Nephron progenitor cell (in vitro differentiated cells): ENCODE measurements at places on chromosomes 5 and 9.

- peak overlapping the region; percentile 55 for H3K27ac ChIP-seq
- H3K27me3 ChIP-seq, result no peaks in the 10 kb centered on the region
- no peaks in the 10 kb centered on the region for H3K36me3 ChIP-seq
- peaks cover 9% of the 10 kb centered on the region for H3K4me1 ChIP-seq
These were observed 588 bp downstream of the TRAF2 start for GRCh38 chr9:136886610-136887597.

DNA sequence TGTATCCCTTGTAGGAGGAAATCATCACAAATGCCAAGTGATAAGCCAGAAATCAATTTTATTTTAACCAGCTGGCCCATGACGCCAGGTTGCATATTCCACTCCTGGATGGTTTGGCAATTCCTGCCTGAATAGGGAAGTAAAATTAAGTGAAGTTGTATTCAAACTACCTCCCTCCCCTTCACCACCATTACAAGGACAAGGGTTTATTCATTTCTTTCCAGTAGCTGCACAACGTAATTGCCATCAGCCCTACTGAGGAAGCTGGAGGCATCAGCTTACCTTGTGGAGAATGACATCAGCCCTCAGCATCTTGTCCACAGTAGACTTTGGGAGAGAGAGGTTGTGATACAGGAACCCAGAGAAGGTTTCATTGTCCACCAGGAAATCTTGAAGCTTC, 66.6 kb downstream of the ABCA1 start:
- H3K4me3 ChIP-seq, result no peak overlapping the region
- peaks cover 41% of the 10 kb centered on the region for H3K4me1 ChIP-seq
- peaks cover 13% of the 10 kb centered on the region for H3K36me3 ChIP-seq

- H3K36me3 ChIP-seq, result peaks cover 7% of the 10 kb centered on the region
- no peak for DNase-seq
These were observed 17.7 kb downstream of the RAD1 start for GRCh38 chr5:34897646-34898045.

DNA sequence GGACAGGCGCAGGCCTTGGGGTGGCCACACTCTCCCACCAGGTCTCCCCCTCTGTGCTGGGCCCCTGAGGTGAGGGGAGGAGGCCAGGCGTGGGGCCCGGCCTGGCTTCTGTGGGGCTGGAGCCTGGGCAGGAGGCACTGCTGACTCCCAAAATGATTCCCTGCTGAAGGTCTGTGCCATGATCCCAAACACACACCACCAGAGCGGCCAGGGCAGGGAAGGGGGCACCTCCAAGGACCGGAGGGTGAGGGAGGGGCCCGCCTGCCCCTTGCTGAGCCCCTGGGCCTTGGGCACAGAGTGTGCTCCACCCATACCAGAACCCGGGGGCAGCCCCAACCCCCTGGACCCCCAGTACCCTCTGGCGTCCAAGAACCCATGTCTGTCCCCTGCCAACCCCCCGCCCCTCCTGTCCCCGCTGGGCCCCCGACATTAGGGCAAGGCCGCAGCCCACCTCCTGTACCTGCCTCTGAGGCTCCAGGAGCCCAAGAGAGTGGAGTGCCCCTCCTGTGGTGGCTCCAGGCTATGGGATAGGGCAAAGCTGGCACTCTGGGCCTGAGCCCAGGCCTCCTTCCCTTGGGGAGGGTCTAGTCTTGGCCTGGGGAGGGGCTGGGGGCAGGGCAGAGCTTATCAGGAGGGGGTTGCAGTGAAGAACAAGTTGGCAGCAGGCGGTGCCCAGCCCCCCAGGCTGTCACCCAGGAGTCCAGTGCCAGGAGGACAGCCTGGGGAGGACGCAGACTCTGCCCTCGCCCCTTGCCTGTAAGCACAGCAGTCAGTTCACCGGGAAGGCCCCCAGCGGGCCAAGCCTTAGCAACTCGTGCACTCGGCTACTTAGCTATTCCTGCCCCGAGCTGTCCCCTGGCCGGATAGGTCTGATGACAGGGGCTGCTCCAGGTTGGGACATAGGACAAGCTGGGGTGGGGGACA, 2.6 kb upstream of the EGFL7 start:
- peaks cover 33% of the 10 kb centered on the region for H3K4me1 ChIP-seq
- H3K27ac ChIP-seq, result no peak overlapping the region
- H3K36me3 ChIP-seq, result no peaks in the 10 kb centered on the region
- no peak overlapping the region for H3K4me3 ChIP-seq

- peak; percentile 10 for DNase-seq
- peaks cover 25% of the 10 kb centered on the region for H3K4me1 ChIP-seq
- peaks cover 18% of the 10 kb centered on the region for H3K27me3 ChIP-seq
- peaks cover 27% of the 10 kb centered on the region for H3K36me3 ChIP-seq
These were observed 735 bp downstream of the PTGR1 start for GRCh38 chr9:111598733-111599091.

DNA sequence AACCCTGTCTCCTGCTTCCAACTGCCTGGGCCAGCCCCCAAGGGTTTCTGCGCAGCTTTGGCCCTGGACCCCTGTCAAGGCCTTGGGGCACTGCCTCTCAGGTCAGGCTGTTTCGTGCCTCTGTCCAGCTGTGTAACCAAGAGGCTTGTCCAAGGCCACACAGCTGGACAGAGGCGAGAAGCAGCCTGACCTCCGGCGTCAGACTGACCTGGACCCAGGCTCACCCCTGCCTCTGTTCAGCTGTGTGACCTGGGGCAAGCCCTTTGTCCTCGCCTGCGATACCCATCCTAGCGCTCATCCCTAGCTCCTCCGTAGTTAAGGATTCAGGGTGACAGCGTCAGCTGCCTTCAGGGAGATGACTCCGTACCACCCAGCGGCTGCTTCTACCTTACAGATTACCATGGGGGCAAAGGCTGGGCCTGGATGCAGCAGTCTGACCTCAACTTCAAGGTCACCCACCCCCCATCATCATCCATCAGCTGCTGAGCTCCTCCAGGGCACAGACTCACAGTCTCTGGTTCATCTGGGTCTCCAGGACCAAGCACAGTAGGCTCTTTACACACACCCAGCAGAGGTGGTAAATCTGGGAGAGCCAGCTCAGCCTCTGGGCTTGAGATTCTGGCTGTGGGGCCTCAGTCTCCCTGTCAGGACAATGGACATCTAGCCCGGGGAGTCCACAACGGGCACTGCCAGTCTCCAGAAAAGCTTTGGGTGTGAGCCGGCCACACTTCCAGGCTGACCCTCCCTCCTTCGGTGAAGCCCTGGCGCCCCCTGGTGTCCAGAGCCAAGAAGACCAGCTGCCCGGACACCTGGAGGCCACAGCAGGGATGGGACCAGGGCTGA, 7.9 kb downstream of the AK1 start:
- peaks cover 5% of the 10 kb centered on the region for H3K36me3 ChIP-seq
- H3K4me3 ChIP-seq, result no peak overlapping the region
- H3K27ac ChIP-seq, result no peak overlapping the region
- DNase-seq, result peak; percentile 95
- H3K27me3 ChIP-seq, result peaks cover 4% of the 10 kb centered on the region

GRCh38 chr9:99845063-99845462, 23.4 kb downstream of the NR4A3 start:
- H3K36me3 ChIP-seq, result no peaks in the 10 kb centered on the region
- H3K4me3 ChIP-seq, result no peak overlapping the region

- H3K36me3 ChIP-seq, result peaks cover 12% of the 10 kb centered on the region
- no peak overlapping the region for H3K27ac ChIP-seq
- DNase-seq, result no peak
These were observed 509.8 kb downstream of the EBF1 start for GRCh38 chr5:158589939-158590338.

- peaks cover 85% of the 10 kb centered on the region for H3K27me3 ChIP-seq
- H3K4me1 ChIP-seq, result peaks cover 30% of the 10 kb centered on the region
- H3K4me3 ChIP-seq, result peak overlapping the region; percentile 72
- H3K27ac ChIP-seq, result no peak overlapping the region
- H3K36me3 ChIP-seq, result no peaks in the 10 kb centered on the region
These were observed 3.3 kb upstream of the CDC20B start for GRCh38 chr5:55176176-55176818.

GRCh38 chr9:93258818-93259489, 75.0 kb downstream of the WNK2 start:
- DNase-seq, result no peak
- peaks cover 3% of the 10 kb centered on the region for H3K27me3 ChIP-seq
- H3K27ac ChIP-seq, result no peak overlapping the region

DNA sequence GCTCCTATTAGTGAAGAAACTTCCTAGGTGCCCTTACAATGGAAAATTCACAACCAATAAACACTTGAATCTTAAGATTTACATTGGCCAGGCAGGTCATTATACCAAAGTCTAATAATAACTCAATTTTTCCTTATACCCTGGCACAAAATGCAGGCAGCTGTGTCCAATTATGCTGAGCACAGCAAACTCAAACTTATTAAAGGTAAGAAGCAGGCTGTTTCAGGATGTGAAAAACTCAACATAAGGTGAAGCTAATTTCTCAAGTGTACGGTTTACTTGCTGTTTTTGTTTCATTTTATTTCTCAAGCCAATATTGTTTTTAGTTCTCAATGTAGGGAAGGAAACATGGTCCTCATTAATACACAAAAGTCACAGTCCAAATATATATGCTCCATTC, 405.1 kb downstream of the KCTD16 start:
- H3K27me3 ChIP-seq, result peaks cover 5% of the 10 kb centered on the region
- no peaks in the 10 kb centered on the region for H3K4me1 ChIP-seq
- H3K36me3 ChIP-seq, result no peaks in the 10 kb centered on the region
- no peak overlapping the region for H3K27ac ChIP-seq
- H3K4me3 ChIP-seq, result no peak overlapping the region

DNA sequence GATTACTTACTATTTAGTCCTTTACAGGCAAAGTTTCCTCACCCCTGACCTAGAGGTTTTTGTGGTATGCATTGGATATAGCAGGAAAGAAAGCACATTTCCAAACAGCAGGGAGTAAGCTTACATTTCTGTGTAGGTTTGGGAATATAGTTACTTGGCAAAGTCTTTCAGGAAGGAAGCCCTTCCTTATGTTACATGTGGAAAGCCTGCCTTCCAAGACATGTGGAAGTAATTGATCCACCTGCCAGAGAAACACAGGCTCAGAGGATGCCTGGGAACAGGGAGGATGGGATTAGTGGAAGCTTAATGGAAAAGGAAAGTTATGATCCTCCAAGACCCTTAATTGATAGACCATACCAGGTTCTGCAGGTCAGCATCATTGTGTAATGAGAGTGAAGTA, 87.3 kb upstream of the PPP1R2B start:
- DNase-seq, result no peak
- no peak overlapping the region for H3K4me3 ChIP-seq
- H3K4me1 ChIP-seq, result no peaks in the 10 kb centered on the region
- no peak overlapping the region for H3K27ac ChIP-seq

- H3K4me3 ChIP-seq, result peak overlapping the region; percentile 87
- H3K36me3 ChIP-seq, result no peaks in the 10 kb centered on the region
- peak; percentile 89 for DNase-seq
- H3K27me3 ChIP-seq, result peaks cover 85% of the 10 kb centered on the region
These were observed 44.3 kb upstream of the BICD2 start for GRCh38 chr9:92808726-92809451.

DNA sequence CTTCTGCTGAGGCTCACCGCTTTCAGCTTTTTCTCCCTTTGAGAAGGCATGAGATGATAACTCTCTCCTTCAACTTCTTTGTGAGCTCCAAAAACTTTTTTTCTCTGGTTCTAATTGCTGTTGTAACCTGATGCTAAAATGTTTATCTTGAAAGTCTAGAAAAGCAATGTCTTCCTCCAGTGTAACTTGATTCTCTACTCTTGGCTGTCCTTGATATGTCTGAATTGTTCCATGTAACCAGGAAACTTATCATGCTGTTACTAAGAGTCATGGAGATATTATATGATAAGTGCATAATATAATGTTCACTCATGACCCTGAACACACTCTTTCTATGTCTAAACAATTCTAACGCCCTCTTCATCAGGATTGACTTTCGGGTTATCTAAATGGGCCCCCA, 128.0 kb upstream of the ABCA1 start:
- peaks cover 14% of the 10 kb centered on the region for H3K36me3 ChIP-seq
- H3K27ac ChIP-seq, result peak overlapping the region; percentile 84
- no peaks in the 10 kb centered on the region for H3K27me3 ChIP-seq
- peak overlapping the region; percentile 16 for H3K4me3 ChIP-seq
- H3K4me1 ChIP-seq, result peaks cover 27% of the 10 kb centered on the region

DNA sequence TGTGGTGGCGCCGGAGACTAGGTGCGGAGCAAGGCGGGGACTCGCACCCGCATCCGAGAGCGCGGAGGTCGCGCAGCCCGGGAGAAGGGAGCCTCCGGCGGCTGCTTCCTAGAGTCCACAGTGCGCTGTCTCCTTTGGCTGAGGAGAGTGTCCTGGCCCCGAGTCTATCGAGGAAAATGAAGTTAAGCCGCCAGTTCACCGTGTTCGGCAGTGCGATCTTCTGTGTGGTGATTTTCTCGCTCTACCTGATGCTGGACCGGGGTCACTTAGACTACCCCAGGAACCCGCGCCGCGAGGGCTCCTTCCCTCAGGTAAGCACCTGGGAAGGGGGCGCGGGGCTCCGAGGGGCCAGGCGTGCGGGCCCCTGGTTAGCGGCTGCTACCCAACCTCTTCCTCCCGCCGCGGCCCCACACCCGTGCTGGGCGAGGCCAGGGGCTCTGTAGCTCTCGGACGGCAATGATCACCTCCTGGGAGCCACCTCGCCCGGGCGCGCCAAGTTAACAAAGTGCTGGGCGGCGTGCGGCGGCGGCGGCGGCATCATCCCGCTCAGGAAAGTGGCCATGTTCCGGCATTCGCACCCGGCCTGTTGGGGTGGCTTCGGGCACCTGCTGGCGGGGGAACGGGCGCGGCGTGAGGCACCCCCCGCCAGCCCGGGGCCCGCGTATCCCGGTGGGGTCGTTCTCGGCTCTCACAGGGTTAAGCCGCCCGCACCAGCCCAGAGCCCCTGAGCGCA, 681 bp downstream of the MAN2A1 start:
- H3K27ac ChIP-seq, result peak overlapping the region; percentile 80
- peaks cover 14% of the 10 kb centered on the region for H3K36me3 ChIP-seq
- H3K4me3 ChIP-seq, result peak overlapping the region; percentile 98
- DNase-seq, result peak; percentile 60
- peaks cover 47% of the 10 kb centered on the region for H3K4me1 ChIP-seq

DNA sequence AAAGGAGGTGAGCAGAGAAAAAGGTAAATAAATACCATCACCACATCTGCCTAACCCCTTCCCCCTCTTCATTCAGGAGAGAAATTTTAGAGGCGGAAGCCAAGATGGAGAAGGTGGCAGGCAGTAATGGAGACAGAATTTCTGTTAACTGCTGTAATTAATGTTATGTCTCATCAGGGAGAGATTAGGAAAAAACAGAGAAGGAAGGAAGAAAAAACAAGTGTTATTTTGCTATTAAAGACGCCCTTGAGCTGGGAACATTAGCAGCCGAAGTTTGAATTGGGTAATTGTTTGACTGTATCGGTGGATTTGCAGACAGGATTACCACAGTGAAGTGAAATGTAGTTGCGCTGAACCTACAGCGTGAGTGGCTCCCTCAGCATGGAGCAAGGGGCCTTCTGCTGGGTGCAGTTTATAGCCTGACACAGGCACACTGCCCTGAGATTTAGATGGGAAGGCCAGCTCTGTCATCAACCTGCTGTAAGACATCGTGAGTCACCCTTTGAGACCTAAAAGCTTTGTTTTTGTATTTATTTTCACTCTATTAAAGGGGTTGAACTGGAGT, 136.3 kb downstream of the ASTN2 start:
- peak overlapping the region; percentile 22 for H3K4me3 ChIP-seq
- no peak overlapping the region for H3K27ac ChIP-seq
- no peaks in the 10 kb centered on the region for H3K36me3 ChIP-seq

- no peak overlapping the region for H3K4me3 ChIP-seq
- H3K27ac ChIP-seq, result peak overlapping the region; percentile 54
- no peaks in the 10 kb centered on the region for H3K36me3 ChIP-seq
These were observed 89.1 kb downstream of the SLC24A2 start for GRCh38 chr9:19699756-19700155.

- peaks cover 7% of the 10 kb centered on the region for H3K27me3 ChIP-seq
- H3K27ac ChIP-seq, result no peak overlapping the region
- H3K4me1 ChIP-seq, result no peaks in the 10 kb centered on the region
- DNase-seq, result no peak
- no peaks in the 10 kb centered on the region for H3K36me3 ChIP-seq
- no peak overlapping the region for H3K4me3 ChIP-seq
These were observed 12.0 kb downstream of the TNC start for GRCh38 chr9:115106001-115106400.
